Glomerular endothelial cell (primary cell): ENCODE measurements at places on chromosomes 6 and 20.

DNA sequence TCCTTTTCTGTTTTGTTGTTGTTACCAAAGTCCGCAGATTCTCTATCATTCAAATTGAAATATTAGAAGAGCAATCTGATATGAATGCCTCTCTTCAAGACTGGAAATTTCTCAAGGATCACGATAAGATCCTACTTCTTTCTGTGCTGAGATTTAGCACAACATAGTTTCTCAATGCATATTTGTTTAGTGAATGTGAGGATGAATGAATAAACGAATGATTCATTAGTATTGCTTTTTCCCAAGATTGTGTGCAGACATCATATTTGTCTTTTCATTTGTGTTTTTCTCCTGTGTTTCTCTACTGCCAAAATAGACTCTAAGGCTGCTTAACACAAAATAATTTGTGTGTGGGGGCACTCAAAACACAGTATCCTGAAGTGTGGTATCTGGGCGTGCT is 862.7 kb upstream of the MAP3K7 start:
- DNase-seq: no peak

- DNase-seq: no peak
Measured at GRCh38 chr6:139979021-139979725, 604.7 kb upstream of the CITED2 start.

GRCh38 chr6:166382500-166382932 is 224 bp downstream of the MPC1 start:
- no peak for DNase-seq

DNA sequence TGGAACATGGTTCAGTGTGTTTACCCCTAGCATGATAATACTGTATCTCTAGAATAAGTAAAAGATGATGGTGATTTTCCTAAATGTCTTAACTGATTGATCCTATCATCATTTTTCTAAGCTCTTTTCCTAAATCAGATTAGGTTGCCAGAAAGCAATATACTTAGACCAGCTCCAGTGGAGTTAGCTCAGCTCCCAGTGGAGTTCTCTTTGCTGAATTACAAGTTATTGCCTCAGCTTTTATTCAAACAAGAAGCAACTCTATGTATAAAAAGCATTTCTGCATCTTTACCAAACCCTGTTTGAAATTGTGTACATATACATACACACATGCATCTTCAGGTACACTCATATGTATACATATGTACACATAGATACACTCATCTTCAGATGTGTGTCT is 44.9 kb downstream of the SNX9 start:
- no peak for DNase-seq

GRCh38 chr20:47956268-47956995 is 171.2 kb upstream of the SULF2 start:
- no peak for DNase-seq

DNA sequence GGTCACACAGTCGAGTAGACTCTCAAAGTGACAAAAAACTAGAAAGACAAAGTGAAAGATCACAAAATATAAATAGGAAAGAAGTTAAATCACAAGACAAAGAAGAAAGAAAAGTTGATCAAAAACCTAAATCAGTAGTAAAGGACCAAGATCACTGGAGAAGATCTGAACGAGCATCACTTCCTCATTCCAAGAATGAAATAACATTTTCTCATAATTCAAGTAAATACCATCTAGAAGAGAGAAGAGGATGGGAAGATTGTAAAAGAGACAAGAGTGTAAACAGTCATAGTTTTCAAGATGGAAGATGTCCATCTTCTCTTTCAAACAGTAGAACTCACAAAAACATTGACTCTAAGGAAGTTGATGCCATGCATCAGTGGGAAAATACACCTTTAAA is 31.6 kb upstream of the GJA10 start:
- DNase-seq: no peak

GRCh38 chr6:163394659-163395058 is 19.9 kb upstream of the QKI start:
- DNase-seq: no peak

DNA sequence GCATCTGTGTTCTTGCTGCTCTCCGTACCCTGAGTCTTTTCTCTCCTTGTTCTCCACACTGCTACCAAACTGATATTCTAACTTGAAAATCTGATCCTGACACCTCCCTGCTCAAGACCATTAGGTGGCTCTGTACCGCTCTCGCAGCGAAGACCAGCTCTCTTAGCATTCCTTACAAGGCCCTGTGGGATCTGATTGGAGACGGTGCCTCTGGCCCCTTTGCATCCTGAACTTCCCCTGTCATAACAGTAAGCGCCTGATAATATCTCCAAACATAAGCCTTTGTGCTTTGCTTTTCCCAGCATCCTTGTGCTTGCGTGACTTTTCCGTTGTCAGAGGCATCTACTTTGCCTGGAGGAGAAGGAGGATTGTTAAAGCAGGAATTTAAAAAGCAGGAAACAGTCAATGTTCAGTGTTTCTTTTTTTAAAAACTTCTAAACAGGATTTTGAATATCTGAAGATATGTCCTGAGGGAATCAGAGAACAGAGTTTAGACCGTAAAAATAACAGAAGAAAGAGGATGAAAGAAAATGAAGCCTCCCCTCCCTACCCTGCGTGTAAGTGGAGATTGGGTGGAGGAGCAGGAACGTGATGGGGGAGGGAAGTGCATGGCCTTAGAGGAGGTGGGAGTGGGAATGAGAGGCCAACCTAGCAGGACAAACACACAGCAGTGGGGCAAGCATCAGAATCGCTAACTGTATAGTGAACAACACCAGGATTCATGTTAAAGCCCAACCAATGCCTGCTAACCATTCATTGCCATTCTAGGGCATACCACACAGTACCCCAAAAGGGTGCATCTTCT is 89.2 kb upstream of the STMND1 start:
- peak; percentile 82 for DNase-seq

DNA sequence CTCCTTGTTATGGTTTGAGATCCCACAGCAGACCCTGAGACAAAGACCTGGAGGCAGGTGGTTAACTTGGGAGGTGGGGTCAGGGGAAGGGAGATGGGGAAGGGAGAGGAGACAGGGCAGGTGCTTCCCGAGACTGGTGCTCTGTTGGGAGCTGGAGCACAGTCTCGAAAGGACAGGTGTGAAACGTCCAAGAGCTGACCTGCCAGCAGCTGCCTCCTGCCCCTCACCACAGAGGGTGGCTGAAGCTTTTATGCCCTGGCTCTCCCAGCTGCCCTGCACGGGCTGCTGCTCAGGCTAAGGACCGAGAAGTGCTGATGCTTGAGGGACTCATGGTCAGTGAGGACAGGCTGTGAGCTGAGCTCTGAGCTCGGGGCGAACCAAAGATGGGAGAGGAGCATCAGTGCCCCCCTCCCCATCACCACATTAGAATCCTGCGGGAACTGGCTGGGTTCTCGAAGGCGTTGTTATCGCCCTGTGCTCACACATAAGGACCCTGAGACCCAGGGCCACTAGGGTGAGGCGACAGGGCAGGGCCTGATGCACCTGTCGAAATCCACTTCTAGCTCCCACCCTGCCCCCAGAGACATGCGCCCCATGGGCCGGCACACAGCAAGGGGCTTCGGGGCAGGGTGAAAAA is 25.3 kb upstream of the CD93 start:
- DNase-seq: no peak

DNA sequence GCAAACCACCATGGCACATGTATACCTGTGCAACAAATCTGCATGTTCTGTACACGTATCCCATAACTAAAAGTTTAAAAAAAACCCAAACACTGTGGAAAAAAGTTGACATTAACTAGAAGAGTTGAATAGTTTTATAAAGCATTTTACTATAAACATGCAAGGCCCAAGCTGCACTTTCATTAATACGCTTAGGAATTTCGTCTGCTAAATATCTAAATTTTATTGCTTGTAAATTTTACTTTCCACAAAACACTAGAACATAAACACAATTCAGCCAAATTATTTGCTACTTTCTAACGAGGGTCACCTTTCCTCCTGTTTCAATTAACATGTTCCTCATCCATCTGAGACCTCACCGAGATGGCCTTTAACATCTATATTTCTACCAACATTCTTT is 74.4 kb upstream of the MAN1A1 start:
- no peak for DNase-seq

DNA sequence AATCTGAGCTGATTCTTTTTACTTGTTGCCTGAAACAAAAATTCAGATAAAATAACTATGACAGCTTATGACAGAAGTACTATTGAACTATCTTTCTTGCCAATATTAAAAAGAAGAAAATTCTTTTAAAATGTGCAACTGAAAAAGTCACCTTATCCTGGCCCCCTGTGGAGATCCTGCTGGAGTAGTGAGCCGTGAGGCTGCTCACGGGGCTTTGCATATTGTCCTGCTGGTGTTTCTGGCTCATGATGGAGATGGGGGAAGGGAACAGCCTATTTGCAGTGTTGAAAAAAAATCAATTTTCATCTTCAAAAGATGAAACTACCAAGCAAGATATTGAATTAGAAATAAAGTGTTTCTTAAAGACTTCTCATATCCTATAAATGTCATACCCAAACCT is 216.0 kb downstream of the SAMD5 start:
- no peak for DNase-seq

GRCh38 chr20:63617092-63617875 is 9.6 kb downstream of the GMEB2 start:
- no peak for DNase-seq

DNA sequence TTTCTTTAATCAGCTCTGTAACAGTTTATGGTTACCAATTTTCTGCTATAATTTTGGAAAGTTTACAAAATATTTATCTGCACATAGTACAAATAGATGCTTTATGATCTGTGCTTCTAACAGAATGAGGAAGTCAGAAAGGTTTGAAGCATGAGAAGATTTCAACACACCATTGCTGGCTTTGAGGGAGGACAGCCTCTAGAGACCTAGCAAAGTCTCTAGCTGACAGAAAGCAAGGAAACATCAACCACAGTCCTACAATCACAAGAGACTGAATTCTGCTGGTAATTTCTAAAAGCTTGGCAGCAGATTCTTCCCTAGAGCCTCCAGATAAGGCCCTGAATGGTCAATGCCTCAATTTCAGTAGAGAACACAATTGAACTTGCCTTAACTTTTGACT is 750.8 kb upstream of the SLC35B3 start:
- no peak for DNase-seq

DNA sequence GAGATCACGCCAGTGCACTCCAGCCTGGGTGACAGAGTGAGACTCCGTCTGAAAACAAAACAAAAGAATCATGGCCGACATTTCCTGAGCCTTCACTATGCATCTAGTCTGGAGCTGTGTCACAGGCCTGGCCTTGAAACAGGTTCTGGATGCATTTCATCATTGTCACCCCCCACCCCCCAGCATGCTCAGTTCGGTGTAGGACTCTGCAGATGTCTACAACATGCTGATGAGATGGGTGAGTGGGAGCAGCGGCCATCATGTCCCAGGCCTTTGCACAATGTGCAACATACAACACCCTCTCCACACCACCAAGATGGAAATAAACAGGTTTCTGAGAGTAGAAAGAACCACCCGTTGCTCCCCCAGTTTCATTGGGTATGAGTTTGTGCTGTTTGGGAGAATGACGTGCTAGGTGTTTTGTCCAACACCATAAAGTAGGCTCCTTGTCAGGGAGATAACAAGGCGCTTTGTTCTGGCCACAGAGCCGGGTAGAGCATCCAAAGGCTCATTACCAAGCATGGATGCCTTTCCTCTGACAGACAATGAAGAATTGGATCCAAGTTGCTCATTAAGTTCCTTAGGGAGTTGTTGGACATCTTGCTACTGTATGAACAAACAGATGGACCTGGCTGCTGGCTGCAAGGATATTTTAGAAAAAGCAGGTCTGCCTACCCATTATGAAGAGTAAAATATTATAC is 22.1 kb downstream of the SNHG17 start:
- DNase-seq: no peak

- no peak for DNase-seq
Measured at GRCh38 chr6:160831739-160832138, 129.7 kb downstream of the PLG start.

DNA sequence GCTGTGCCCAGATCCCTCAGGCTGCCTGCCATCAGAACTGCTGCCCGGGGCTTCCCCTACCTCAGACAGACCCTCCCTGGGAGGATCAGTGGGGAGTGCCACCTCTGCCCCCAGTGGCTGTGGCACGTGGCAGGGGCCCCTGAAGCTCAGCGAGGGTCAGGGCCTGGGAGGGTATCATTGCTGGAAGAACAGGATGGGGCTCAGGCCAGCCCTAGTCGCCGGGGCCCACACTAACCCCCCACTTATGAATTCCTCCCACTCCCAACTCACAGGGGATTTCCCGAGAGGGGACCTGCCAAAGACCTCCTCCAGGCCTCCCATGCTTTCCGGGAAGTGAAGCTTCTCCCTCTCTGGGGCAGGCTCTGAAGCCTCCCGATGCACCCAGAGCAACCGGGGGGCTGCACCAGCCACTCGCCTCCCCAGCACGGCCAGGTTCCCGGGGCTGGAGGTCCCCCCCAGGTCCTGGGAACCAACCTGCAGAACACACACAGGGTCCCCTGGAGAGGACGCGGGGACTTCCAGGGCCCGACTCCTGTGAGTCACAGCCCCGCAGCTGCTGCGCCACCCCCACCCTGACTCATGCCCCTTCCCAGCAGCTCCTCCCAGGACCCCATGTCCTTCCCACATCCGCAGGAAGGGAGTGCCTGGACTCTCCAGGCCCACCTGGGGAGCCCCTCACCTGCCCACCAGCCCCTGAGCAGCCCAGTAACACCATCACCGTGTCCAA is 2.5 kb downstream of the TNFRSF6B start:
- no peak for DNase-seq

DNA sequence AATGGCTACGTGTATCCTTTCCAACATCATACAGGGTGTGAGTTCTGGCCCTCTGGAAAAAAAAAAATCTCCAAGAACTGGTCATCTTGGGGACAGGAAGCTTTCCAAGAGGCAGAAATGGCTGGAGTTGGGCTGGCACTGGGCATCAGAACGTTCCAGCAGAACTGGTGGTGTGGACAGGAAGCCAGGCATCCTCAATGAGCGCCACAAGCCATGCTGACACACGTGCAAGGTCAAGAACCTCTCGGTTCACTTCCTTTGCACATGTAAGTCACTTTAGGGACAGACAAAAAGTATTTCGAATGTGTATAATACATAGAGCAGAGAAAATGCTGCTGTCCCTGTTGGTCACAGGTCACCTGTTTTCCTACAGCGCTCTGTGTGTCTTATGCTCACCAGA is 27.4 kb upstream of the RIN2 start:
- no peak for DNase-seq

DNA sequence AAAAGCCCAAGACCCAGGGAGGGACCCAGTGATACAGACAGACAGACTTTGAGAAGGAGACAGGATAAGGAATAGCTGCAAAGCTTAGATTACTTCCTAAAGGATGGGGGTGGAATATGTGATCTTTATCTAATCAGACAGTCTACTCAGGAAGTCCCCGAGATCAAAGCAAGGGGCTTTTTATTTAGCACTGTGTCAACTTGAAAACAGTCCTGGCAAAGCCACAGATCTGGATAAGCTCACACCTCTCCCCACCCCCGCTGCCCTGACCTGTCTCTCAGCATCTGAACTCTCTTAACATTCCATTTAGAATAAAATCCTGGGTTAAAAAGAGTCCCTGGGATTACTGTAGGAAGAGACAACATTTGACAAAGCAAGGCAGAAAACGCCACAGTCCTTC is 101.5 kb downstream of the ISM1 start:
- DNase-seq: no peak
